ENCODE measurements at places on chromosomes 3 and 15.

DNA sequence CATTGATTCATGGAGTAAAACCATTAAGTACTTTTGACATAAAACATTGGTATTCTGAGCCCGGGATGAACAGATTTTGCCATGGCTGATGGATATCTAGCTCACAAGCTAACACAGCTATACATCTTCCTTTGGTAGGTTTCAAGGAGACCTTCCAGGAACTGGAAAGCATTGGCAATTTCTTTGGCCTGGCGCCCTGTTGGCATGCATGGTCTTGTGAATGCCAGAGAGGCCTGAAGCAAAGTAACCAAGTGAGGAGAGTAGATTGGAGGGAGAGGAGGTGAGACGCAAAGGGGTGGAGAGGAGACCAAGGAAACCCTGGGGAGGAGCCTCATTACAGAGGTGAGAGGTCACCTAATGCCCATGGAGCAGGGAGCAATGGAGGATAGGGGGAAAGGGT is 67.2 kb downstream of the SQOR start:
- DNase-seq = no peak

- DNase-seq = no peak
These were observed 313.6 kb upstream of the ATP11B start for GRCh38 chr3:182479419-182480336.

DNA sequence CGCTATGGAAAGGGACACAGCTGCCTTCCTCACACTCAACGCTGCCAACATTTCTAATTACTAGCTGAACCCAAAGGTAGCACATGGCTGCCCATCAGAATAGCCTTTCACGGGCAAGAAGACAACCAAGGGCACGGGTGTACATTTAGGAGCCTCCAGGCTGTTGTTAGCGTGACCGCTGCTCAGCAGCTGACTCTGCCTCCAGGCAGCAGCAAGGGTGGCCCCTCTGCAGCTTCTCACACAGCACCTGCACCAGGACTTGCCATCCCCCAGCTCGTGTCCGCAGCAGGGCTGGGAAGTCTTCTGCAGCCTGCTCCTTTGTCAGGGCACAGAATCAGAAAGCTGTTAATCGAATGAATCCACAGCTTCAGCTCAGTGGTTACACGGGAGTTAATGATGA is 146.8 kb downstream of the ADAMTS17 start:
- no peak for DNase-seq

DNA sequence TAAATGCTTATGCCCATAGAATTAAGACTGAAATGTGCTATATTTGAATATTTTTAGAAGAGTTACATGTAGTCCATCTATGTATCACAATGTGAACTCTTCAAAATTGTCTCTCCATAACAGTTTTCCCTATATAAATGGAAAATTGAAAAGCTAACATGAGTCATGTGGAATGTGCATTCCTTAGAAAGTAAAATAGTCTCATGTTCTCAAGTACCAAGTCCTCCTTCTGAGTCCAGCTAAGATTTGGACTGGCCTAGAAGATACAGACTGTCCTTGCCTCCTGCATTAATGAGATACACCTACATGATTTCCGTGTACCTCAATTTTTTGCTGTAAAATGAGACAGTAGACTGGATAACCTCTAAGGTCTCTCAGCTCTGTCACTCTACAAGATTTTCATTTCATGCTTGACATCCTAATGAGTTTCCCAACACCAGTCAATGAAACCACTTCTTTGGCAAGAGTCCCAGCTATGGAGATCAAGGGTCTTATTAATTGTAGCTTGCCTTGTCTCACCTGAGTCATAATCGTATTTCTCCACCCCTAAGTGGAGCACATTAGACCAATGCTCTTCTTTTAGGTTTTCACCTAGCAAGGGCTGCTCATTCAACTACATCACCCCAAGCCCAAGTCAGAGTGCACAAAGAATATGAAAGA is 350.6 kb upstream of the IL12A start:
- DNase-seq = no peak

GRCh38 chr3:182735672-182736071 is 57.6 kb upstream of the ATP11B start:
- no peak for DNase-seq

- no peak for DNase-seq
These were observed 69.5 kb upstream of the ETV5 start for GRCh38 chr3:186178412-186178811.

GRCh38 chr15:31051496-31052080 is 49.9 kb downstream of the TRPM1 start:
- no peak for DNase-seq

GRCh38 chr3:133330065-133330464 is 69.8 kb upstream of the BFSP2 start:
- no peak for DNase-seq

- DNase-seq = no peak
These were observed 96.1 kb upstream of the TSEN2 start for GRCh38 chr3:12388185-12388584.

GRCh38 chr3:62604298-62604697 is 230.9 kb upstream of the FEZF2 start:
- DNase-seq = no peak

DNA sequence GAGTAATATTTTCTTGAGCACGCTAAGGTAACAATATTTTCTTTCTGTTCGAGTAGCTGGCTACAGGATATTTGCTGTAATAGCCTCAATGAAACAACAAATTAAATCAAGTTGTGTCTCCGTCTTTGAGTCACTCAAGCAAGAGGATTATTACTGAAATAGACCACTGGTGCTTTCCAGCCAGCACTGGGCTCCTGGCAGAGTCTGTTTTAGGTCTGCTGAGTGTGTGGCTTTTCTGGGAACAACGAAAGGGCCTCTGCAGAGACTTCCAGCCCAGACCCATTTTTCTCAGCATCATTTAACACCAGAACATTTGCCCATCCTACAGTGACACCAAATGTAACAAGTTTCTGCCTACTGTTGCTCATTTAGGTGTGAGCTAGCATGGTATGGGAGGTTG is 652.9 kb downstream of the MAGI1 start:
- DNase-seq = no peak

- no peak for DNase-seq
These were observed 75.8 kb upstream of the ABI3BP start for GRCh38 chr3:101068876-101069606.

GRCh38 chr3:183217548-183218332 is 35.3 kb upstream of the B3GNT5 start:
- DNase-seq = no peak

- no peak for DNase-seq
These were observed 52.3 kb downstream of the WNT5A start for GRCh38 chr3:55434789-55435188.

DNA sequence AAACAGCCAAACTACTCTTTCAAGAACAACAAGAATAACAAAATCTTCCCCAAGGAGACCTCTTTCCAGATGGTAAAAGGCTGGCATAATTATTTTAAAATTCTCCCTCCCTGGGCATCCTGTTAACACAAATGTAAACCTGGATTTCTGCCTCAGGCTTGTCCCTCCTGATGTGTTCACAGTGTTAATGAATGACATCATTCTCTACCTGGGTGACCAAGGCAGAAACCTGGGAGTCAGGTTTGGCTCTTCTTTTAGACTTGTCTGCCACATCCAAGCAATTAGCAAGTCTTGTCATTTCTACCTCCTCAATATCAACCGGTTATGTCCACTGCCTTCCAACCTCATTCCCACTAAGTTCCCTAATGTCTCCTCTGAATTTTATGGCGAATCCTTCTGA is 368.7 kb upstream of the TBL1XR1 start:
- DNase-seq = no peak

- no peak for DNase-seq
These were observed 111.5 kb downstream of the FBN1 start for GRCh38 chr15:48533982-48534381.

DNA sequence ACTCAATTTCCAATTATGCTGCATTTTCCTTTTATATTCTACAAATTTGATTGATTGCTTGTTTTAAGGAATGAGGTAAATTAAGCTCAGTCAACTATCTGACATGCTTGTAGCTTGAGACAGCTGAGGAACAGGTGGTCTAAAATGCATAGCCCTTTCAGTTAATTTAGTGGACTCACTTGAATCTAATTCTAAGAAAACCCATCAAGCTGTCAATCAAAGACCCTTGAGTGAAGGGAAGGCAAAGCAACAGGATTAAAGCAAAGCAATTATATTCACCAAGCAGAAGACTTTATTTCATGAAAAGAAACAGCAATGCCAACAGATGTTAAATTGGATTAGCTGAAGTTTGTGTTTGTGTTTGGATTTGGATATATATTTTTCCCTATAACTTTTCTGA is 228.5 kb downstream of the ARPP21 start:
- no peak for DNase-seq

DNA sequence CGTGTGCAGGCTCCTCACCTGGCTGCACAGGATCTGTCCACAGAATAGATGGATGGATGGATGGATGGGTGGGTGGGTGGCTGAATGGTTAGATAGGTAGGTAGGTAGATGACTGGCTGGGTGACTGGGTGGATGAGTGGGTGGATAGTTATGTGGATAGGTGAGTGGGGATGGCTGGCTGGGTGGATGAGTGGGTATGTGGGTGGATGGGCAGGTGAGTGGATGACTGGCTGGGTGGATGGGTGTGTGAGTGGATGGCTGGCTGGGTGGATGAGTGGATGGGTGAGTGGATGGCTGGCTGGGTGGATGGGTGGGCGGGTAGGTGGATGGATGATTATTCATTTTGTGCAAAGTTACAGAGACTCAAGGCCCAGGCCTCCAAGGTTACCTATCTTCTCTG is 172.9 kb upstream of the CTDSPL start:
- DNase-seq = no peak

DNA sequence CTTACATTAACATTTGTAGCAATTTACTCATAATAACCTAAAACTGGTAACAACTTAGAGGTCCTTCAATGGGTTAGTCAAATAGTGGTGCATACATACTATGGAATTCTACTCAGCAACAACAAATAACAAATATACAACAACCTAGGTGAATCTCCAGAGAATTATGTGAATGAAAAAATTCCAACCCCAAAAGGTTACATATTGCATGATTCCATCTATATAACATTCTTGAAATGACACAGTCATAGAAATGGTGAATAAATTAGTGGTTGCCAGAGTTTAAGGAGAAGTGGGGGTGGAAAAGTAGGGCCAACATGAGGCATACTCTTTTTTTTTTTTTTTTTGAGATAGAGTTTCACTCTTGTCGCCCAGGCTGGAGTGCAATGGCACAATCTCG is 12.7 kb upstream of the SNTN start:
- no peak for DNase-seq

- DNase-seq = no peak
These were observed 5.0 kb upstream of the DYNLT2B start for GRCh38 chr3:196323016-196323415.

DNA sequence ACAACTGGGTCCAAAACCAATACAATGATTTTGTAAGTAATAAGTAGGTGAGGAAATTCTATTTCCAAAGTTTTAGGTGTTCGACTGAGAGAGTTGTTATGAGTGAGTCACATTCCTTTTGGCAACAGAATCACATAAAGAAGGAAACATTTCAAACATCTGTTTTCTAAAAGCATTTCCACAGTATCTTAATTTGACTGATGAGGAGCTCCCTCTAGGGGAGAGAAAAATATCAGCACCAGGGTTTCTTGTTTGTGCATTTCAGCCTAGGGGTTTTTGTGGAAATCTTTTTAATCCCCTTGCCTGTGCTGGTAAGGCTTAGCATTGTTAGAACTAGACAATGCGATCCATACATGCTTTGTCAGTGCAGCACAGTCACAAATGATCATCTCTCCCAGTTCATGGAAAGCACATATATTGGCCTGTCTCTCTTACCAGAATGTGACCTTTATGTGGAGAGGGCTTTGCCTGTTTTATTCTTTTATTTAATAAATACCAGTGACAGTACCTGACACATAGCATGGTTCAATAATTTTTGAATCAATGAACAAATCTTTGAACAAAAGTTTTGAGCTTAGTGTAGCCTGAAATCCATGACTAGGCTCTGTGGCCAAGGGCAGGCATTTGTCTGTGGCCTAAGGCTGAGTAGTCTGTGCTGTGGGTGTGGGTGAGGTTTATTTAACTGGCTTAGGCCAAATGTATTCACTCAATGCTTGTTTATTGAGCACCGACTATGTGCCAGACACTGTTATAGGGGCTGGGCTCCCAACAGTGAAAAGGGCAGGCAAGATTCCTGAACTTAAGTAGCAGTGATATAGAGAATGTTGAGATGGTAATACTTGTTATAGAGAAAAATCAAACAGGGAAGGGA is 21.1 kb upstream of the IQCF6 start:
- no peak for DNase-seq

DNA sequence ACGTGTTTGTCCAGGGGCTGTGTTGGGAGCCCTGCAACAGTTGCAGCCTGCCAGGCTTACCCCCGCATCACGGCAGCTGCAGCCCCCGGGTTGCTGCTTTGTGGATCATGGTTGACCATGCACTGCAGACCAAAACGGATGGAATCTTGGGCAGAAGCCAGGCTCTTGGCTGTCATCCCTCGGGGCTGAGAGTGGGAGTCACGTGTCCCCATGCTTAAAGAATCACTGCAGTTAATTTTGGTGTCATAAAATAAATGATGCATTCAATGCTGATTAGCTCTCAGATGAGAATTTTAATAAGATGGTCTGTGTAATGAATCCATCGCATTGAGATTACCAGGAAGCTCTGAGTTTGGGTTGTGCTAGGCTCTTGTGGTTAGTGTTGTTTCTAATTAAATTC is 115.6 kb downstream of the CHDH start:
- DNase-seq = no peak

DNA sequence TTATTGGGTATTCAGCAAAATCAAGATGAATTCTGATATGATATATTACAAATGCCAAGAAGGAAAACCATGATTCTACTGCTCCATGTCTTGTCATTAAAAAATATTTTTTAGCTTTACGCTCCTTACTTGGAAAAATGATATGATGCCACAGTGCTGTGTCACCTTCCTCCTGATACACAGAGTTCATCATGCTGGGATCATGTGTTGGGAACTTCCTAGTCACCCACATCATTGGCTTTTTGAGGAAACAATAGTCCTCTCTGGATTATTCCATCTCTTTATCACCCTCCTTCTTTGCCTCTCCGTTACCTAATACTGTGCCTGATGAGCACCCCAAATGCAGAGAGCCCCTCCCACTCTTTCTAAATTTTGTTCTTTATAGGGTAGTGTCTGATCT is 94.3 kb upstream of the PFN2 start:
- DNase-seq = no peak

GRCh38 chr3:72163809-72164634 is 379.1 kb upstream of the PROK2 start:
- DNase-seq = no peak

DNA sequence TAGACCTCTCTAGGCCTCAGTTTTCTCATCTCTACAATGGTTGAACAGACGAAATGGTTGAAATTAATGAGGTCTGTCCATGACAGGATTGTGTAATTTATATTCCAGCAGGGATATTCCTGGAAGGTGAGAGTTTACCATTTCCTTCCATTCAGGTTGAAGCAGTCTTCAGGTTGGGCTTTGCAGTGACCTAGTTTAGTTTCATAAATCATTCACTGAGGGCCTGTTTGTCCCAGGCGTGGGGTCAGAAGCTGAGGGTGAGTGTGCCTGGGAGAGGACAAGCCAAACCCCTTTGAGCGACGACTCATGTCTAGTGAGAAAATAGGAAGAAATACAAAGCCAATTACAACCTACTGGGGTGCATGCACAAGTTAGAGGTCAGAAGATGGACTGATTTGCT is 57.2 kb upstream of the CACNA2D3 start:
- no peak for DNase-seq

GRCh38 chr3:22147161-22147560 is 396.2 kb upstream of the ZNF385D start:
- DNase-seq = no peak
